Caco-2 (cell line): ENCODE measurements at places on chromosomes 7 and 10. TPM values are rescaled to one million over a fixed set of nuclear protein-coding genes. Genes with fewer than 3 reads are reported as not detected.

DNA sequence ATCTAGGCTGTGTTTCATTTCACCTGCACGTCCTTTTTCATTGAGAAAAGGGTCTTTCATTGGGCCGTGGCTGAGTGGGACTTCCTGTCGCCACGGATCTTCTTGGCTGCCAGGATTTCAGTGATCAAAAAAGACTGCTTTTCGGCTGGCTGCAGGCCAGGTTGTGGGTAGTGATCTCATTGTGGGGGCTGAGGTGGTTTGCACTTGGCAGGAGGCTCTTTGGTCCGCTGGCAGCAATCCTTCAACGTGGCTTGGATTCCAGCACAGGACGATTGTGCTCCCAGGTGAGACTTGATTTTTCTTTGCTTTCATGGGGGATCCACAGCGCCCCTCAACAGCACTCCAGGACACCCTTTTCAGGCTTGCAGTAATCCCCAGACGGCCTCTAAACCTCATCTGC is 29.0 kb upstream of the ZNF273 start:
- H3K36me3 ChIP-seq = no peaks in the 10 kb centered on the region

GRCh38 chr10:28393956-28394568 is 91.2 kb upstream of the MPP7 start:
- no peaks in the 10 kb centered on the region for H3K36me3 ChIP-seq
- peak; percentile 79 for DNase-seq
- no peak overlapping the region for H3K4me3 ChIP-seq
- H3K4me1 ChIP-seq = no peaks in the 10 kb centered on the region
- H3K27ac ChIP-seq = no peak overlapping the region
- H3K27me3 ChIP-seq = no peaks in the 10 kb centered on the region

GRCh38 chr7:25792586-25792985 is 359.4 kb upstream of the NFE2L3 start:
- H3K27me3 ChIP-seq = no peaks in the 10 kb centered on the region; the same call in 1 of the 2 replicates
- no peak for DNase-seq
- H3K36me3 ChIP-seq = no peaks in the 10 kb centered on the region
- no peaks in the 10 kb centered on the region for H3K4me1 ChIP-seq
- no peak overlapping the region for H3K27ac ChIP-seq

The DEPP1 gene
- 7.0 and 13.6 TPM in 2 replicates for total RNA-seq

The LRRC61 gene
- total RNA-seq = 32.4 and 35.8 TPM in 2 replicates
